ENCODE measurements at places on chromosomes 2 and 18.

GRCh38 chr2:176729706-176730569 is 460.7 kb downstream of the MTX2 start:
- DNase-seq = no peak

DNA sequence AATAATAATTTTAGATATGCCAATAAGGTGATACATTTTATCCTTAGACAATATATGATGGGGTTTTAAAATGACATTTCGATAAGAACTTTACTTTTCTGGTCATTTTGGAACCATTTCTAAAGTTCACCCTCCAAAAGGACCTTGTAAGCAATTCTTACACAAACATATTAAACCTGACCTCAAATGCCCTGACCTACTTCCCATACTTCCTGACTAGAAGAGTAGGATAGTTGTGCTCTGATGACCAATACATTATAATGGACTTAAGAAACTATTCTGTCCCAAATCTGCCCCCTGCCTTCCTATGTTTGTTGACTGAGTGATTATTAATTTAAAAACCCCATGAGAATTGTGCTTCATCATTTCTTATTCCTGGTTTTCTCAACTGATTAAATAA is 24.6 kb downstream of the GCA start:
- no peak for DNase-seq

- DNase-seq = no peak
Measured at GRCh38 chr2:226835420-226835795, 446 bp upstream of the RHBDD1 start.

- no peak for DNase-seq
Measured at GRCh38 chr2:75570948-75571729, 10.4 kb upstream of the EVA1A start.

DNA sequence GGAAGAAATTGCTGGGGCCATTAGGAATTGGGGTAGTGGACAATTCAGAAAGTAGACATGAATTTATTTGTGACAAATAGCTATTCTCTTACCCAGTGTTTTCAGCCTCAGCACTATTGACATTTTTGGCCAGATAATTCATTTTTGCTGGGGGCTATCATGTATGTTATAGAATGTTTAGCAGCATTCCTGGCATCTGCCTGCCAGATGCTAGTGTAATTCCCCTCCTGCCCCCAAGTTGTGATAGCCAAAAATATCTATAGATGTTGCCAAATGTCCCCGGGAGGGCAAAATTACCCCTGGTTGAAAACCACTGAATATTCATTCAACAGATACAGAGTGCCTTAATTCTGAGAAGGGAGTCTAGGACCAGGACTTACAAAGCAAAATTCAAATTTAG is 183.6 kb downstream of the BABAM2 start:
- no peak for DNase-seq

DNA sequence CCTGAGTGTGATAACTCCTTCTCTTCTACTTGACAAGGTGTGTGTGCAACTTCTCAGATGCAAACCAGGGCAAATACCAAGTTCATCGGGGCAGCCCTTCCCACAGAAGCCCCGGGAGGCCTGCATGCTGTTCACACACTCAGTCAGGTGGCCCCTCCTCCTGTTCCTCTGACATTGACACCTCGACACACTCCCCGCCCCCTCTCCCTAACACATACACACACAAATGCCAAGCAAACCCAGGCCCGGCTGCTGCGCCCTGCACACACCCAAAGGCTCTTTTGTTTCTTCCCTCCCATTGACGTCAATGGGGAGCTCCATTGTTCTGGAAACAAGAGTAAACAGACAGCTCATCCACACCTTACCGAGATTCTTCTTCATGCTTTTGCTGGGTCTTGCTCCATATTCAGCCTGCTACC is 1.7 kb upstream of the PER2 start:
- no peak for DNase-seq

DNA sequence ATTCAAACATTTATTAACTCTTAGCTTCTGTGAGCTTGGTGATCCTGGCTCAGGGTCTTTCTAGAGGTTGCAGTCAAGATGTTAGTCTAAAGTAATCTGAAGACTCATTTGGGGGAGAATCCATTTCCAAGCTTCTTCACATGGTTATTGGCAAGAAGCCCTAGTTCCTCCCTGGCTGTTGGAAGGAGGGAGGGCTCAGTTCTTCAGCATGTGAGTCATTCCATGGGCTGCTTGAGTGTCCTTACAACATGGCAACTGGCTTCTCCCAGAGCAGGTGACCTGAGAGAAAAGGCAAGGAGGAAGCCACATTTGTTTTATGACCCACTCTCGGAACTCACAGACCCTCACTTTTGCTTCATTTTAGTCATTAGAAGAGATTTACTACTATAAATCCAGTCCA is 10.6 kb upstream of the C2orf74 start:
- no peak for DNase-seq

DNA sequence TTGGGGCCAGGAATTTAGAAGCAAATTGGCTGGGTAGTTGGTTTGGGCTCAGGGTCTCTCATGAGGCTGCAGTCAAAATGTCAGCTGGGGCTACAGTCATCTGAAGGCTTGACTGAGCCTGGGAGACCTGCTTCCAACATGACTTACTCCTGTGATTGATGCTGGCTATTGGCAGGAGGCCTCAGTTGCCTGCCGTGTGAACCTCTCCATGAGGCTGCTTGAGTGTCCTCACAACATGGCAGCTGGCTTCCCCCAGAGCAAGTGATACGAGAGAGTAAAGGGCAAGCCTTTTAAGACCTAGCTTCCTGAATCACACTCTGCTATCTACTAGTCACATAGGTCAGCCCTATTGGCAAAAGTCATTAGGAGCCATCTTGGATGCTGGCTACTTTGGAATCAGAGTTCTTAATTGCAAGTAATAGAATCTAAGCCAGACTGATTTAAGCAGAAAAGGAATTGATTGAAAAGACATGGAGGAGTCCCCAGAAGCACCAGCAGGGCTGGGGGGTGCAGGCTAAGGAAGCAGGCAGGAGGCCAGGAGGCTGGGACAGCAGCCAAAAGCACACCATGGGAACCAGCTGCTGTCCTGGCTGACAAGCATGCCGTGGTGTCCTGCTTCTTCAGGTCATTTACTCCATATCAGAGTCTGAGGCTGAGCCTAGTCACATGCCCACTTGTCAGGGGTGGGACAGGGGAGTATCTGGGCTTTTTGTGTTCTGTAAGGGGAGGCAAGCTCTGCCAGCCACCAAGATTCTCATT is 7.8 kb upstream of the GIGYF2 start:
- DNase-seq = no peak

- DNase-seq = no peak
Measured at GRCh38 chr2:127379712-127380355, 7.9 kb downstream of the MAP3K2 start.

DNA sequence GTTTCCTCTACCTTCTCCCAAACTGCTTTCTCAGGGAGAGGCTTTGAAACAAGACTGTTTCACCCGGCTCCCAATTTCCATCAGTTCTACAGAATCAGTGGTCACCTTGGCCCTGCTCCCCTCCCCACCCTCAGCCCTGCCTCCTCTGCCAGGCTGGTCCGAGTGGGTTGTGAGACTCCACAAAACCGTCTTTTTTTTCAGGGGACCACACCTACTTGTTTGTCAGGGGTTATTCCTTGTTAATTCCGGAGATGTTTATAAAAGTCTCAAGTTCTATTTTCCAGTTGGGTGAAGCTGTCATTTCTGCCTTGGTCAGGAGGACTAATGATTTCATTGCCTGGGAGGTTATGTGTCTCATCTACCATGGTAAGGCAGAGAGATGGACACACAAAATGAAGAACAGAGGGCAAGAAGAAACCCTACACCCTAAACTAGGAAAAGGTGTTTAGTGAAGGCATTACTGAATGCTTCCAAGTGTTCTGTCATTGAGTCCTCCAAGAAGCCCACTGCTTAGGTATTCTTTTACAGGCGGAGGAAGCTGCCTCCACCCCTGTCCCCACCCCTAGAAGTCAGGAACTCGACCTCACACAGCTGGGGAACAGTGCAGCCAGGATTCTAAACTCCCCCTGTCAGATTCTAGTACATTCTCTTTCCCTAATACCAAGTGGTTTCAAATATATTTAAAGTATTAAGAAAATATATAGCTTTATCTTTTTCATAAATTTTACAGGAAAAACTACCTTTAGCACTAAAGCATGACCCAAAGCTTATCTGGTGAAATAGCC is 46.3 kb downstream of the COPS8 start:
- DNase-seq = no peak

GRCh38 chr2:65411056-65411795 is 21.2 kb downstream of the SPRED2 start:
- no peak for DNase-seq

DNA sequence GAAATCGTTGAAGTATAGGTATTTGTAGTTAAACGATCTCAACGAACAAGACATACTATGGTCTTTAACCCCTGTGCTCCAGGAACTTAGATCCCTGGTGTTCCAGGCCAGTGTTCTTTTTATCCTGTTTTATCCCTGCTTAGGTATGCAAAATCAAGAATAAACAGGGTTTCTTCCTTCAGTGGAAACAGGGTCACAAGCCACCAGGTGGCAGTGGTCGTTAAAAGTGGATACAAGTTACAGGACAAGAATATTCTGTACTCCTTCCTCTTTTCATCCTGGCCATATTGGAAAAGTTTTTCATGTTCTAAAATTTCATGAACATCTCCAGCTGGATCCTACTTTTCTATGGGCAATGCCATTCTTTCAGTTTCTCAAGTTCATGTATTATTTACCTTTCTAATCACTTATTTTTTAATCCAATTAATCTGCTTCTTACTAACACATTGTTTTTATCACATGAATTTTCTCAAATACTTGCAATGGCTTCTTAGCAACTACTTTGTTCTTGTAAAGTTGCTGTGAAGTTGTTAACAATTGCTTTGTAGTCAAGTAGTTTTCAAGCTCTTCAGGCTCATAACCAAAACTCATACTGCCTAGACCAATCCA is 16.4 kb upstream of the HNMT start:
- DNase-seq = peak; percentile 5

Data from activated CD4-positive, alpha-beta T cell treated with anti-CD3 and anti-CD28 coated beads, Interleukin-2, Interleukin-4, amounts not matched to agents 100 ng/mL and 50 ng/mL, durations not matched to agents 16 hours and 8 hours (primary cell).